Bronchial epithelial cell (primary cell): ENCODE measurements at places on chromosomes 3 and 15.

DNA sequence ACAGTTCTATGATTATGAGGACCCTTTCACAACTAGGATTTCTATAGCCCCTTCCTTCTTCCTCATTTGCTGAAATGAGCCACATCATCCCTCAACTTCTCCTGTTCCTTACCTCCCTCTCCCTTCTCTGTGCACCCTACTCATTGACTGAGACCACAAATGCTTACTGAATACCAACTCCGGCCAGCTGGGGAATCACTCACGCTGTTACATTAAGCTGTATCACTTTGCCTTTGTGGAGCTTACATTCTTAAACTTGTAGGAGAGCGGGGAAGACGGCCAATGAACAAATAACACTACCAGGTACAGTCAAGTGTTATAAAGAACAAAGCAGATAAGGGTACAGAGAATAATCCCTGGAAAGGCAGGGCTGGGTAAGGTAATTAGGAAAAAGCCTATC lies 5.7 kb downstream of the SUCLG2 start:
- DNase-seq, result no peak

DNA sequence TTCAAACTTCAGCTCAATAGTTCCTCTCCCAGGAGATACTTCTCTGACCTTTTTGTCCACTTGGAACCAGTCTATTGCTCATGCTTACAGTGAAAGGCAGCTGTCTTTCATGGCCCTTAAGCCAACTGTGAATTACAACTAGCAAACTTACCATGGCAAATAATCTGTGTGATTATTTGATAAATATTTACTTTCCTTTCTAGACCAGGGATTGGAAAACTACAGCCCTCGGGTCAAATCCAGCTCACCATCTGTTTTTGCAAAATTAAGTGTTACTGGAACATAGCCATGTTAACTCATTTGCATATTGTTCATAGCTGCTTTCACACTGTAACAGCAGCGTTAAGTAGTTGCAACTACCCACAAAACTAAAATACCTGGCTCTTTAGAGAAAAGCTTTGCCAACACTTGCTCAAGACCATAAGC lies 289.1 kb upstream of the MCTP2 start:
- peak; percentile 80 for DNase-seq

- no peak for DNase-seq
Observed at GRCh38 chr3:117074826-117075225, 365.2 kb downstream of the TUSC7 start.

DNA sequence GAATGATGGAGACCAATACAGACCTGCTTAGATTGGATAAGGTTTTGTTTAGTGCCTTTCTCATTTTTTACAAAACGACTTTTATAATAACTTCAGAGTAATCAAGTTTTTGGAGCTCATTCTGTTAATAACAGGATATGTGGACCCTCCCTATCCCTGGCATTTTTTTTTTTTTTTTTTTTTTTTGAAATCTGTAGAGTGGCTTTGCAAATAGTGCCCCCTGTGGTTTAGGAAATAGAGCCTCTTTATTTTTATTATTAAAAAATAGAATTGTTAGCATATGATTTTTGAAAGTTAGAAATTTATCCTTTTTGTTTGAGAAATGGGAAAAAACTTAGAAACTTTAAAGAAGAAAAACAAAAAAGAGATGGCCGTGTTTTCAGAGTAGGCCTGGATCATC lies 11.4 kb downstream of the SKIL start:
- no peak for DNase-seq

DNA sequence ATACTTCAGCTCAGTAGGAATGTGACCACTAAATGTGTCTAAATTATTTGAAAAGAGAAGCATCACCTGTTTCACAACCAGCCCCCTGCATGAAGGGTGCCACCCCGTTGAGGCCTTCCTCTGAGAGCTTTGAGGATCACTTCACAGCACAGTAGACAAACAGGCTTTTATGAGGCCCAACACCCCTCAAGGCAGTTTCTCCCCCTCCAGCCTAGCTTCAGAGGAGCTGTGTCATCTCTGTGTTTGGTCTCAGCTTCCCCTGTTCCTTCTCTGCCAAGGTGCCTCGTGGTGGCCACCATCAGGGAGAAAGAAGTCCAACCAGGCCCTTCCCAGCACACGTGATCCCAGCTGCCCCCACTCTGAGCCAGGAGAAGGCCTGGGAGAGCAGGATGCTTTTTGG lies 21.6 kb upstream of the DUSP7 start:
- DNase-seq, result no peak

DNA sequence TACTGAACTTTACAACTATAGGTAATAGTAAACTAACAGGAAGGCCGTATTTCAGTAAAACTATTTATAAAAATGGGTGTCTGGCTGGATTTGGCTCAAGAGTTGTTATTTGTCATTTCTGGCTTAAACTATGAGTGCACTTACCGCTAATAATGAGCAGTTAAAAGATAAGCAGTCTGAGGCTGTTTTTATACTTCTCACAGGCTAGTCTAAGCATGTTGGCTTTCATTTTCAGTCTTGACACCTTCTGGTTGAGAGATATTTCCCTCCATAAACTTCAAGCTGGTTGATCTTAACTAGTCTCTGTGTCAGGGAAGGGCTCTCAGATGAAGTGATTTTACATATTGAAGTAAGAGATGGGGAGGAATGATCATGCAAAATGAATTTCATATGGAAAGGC lies 96.1 kb downstream of the RSRC1 start:
- no peak for DNase-seq

- no peak for DNase-seq
Observed at GRCh38 chr15:83422081-83422480, 25.1 kb upstream of the SH3GL3 start.

- peak; percentile 75 for DNase-seq
Observed at GRCh38 chr3:186949281-186949982, 19.1 kb downstream of the ST6GAL1 start.

GRCh38 chr15:92833493-92834271 lies 66.4 kb upstream of the CHD2 start:
- no peak for DNase-seq

DNA sequence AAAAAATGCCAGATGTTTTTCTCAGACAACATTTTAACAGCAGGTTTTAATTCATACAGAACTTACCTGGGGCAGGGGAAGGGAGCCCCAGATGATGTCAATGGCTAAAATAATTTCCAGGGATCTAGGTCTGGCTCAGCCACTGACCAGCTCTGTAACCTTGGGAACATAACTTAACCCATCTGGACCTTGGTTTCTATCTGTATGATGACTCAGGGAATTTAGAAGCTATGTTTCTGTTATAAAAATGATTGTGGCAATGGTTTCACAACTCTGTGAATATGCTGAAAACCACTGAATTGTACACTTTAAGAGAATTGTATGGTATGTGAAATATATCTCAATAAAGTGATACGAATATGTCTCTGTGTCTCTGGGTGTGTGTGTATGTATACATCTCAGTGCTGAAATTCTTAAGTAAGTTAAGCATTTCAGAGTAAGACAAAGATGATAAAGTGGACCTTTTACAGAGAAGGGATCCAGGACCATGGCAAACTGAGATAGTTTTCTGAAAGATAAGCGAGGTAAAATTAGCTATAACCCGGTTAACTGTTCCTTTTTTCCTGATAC lies 2.9 kb downstream of the SH3GL3 start:
- no peak for DNase-seq

DNA sequence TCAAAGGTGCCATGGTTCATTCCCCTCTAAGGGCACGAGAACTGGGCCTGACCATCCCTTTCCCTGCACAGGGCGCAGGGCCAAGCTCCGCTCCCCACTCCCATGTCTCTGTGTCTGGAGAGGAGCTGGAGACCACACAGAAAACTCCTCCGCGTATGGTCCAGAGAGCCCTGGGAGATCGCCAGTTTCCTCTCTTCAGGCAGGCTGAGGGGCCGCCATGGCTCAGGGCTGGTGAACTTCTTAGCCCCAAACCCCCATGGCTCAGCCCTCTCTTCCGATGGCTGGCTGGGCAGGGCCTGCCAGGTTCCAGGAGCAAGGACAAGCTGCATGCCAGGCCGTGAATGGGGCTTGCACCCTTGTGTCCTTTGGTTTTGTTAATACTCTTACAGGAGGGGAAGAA lies 52.9 kb downstream of the EXOG start:
- no peak for DNase-seq

GRCh38 chr15:87549296-87549695 lies 707.2 kb downstream of the NTRK3 start:
- no peak for DNase-seq

- no peak for DNase-seq
Observed at GRCh38 chr15:100710222-100710621, 107.8 kb downstream of the ASB7 start.

DNA sequence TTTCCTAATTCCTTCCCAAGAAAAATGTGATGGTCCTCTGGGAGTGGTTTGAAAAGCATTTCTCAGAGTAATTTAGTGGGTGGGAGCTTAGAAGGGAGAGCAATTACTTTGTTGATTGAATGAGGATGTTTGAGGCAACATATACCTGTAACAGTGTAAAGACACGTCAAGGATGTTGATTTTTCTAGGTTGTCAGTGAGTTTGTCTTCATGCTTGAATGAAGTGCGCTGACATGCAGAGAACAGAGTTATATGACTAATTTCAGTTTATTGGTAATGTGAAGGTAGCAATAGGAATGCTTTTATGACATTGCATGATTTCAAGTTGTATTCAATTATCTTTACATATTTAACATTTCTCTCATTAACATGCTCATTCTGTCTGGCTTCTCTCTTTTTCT lies 286.9 kb downstream of the NFKBIZ start:
- DNase-seq, result peak; percentile 79

GRCh38 chr3:49476563-49476962 lies 6.5 kb downstream of the DAG1 start:
- no peak for DNase-seq

- no peak for DNase-seq
Observed at GRCh38 chr3:129576514-129577352, 29.7 kb downstream of the PLXND1 start.

DNA sequence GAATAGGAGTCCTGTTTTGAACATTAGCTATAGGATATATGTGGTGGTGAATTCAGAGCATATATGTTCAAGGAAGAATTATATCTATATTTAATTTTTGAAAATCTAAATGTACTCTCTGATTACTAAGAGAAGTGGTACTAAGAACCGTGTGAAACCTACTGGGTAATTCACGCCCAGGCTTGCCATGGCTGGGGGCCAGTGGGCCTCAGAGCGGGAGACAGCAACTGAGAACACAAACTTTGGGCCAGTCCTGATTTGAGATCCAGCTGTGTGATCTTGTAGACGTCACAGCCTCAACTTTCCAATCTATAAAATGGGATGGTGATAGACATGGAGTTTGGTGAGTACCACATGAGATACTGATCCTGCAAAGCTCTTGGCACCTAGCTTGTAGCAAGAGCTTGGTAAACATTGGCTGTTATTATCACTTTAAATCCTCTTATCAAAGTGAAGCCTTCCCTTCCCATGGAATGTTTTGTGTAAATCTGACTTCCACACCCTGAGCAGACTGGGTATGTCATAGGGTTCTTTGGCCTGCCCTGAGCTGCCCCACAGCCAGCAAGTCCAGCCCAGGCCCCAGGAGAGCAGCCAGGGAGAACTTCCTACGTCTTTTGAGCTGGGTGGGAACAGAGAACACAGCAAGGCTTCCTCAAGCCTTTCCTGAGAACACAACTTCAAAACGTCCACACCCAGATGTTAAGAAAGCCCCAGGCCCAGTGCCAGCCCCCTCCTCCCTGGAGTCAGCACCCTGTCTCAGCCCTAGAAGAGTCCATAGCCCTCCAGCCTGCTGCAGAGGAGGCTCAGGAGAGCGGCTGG lies 8.2 kb upstream of the PAQR5 start:
- DNase-seq, result peak; percentile 31

- DNase-seq, result peak; percentile 88
Observed at GRCh38 chr3:190825386-190826016, 37.0 kb downstream of the GMNC start.

DNA sequence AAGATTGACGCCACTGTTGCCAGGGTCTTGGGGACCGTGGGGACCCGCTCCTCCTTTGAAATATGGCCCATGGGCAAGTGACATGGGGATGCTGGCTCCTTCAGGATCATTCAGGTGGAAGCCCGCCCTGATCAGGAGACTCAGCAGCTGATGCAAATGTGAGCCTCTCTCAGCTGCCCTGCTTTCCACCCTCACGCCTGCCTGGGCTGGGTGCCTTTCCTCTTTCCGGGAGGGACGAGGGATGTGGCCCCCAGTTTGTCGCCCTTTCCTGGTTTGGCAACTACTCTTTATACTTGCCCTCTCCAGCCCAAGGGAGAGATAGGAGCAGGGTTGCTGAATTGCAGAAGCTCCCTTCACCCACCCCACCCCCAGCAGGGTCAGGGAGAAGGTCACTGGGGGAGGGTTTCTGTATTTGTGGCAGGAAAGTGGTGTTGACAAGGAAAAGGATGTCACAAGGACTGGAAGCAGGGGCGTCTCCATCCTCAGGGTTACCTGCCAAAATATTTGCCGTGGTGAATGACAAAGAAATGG lies 21.8 kb downstream of the DNASE1L3 start:
- DNase-seq, result no peak

GRCh38 chr3:194014756-194015155 lies 121.2 kb upstream of the HES1 start:
- DNase-seq, result no peak

DNA sequence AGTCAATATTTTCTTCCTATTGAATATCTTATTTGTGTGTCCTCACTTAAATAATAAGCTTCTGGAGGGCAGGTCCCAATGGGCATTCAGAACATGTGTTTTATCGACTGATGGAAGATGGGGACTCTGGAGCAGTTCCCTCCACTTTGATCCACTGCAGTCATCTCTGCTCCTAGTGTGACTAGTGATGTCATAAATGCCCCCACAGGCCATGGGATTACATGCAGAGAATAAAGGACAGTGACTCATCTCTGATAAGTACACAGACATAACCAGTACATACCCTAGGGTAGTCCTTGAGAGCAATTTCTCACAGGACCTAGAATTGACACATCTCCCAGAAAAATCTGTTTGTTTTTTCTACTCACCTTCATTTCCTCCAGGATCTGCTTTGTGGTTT lies 49.4 kb upstream of the FMN1 start:
- peak; percentile 92 for DNase-seq

GRCh38 chr15:65869954-65870871 lies 922 bp downstream of the RAB11A start:
- peak; percentile 63 for DNase-seq

- DNase-seq, result no peak
Observed at GRCh38 chr3:151391720-151392119, 7.2 kb upstream of the P2RY12 start.

GRCh38 chr3:125109536-125109925 lies 53.7 kb upstream of the HEG1 start:
- DNase-seq, result no peak

GRCh38 chr3:48607519-48607918 lies 1.9 kb downstream of the UQCRC1 start:
- no peak for DNase-seq
